ENCODE measurements at places on chromosomes 3 and 15.
A peak's percentile ranks its signal among the peaks of the same experiment; 100 is the strongest.

DNA sequence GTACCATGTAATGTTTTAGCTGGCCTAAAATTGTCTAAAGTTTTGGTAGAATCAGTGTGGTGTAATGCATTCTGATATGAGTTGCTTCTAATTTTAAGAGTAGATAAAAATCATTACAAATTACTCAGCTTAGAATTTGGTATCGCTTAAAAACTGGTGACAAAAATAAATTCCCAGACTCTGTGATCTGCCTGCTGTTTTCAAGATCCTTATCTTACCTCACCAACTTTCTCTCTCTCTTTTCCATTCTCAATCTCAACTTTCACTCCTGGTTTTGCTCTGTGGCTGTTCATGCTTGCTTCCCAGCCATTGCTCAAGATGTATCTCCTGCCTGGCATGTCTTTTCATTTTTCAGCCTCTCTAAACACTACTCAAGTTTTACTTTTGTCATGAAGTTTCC lies 45.7 kb downstream of the TCF12 start:
- no peak for DNase-seq

DNA sequence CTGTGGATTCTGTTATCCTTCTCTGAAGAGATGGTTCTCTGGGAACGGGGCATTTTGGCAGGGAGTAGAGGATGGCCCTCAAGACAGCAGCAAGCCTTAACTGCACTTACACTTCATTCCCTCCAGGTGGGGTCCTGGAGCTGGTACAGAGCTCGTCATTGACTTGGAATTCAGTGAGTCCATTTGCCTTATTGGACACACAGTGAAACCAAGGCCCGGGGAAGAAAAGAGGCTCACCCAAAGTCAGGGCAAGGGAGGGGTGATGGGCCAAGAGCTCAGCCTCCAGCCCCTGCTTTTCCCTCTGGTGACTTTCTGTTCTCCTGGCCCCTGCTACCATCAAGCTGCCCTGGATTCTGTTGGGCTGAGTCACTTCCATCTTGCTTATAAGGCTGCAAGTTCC lies 125.6 kb downstream of the ETFA start:
- no peak for DNase-seq

- DNase-seq: no peak
Observed at GRCh38 chr15:92636401-92636907, 19.1 kb downstream of the FAM174B start.

DNA sequence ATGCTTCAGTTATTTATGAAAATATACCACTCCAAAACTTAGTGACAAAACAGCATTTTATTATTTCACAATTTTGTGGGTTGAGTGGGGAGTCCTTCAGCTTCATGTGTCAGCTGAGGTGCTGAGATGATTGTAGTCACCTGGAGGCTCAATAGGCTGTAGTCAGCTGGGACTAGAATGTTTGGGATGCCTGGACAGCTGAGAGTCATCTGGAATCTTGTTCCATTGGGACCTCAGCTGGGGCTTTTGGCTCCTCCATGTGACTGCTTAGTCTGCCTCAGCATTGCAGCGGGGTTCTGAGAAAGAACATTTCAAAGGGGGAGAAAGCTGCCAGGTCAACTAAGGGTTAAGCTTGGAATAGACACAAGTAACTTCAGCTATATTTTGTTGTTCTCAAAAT lies 13.4 kb downstream of the STT3B start:
- DNase-seq: no peak

- no peak for DNase-seq
Observed at GRCh38 chr15:63056829-63057228, 14.3 kb downstream of the TPM1 start.

DNA sequence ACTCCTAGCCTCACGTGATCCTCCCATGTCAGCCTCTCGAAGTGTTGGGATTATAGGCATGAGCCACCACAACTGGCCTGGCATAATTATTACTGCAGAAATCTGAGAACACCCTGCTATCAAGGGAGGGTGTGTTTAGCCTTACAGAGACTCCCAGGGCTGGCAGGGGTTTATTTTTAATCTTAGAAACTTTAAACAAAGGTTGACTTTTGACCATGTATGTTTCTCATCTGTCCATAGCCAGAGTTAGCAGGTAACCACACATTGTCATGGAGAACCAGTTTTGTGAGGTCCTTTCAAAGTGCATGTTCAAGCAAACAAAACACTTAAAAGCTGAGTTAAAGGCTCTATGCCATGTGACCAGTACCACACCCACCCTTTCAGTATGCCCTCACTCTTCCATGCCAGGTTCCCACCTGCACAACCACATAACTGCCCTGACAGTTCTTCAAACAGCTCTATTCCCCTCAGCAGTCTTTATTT lies 11.1 kb downstream of the SIAH2 start:
- DNase-seq: no peak

GRCh38 chr3:149204390-149204991 lies 17.1 kb downstream of the CP start:
- no peak for DNase-seq

DNA sequence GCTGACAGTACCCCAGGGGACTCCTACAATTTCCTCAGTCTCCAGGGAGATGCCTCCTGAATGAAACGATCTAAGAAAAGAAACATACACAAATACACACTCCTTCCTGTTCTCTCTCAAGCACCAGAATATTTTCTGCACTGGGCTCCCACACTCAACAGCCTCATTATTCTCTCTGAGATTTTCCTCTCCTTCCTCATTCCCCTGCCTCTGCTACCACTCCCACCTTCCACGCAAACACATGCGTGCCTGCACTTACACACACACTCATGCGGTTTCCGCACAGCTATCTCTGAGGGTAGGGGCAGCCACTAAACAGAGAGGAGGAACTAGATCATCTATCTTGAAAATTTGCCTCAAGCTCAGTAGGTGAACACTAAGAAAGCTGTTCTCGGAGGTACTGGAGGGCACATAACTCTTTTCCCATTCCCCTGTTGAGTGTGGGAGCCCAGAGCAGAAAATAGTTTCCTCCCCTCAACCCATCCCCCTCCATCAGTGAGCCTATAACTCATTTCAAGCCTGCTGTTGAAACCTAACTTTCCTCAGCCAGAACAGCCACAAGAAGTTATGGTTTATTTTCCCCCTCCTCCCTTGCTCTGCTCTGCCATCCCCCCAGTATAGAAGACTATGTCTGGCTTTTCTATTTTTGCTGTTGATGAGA lies 30.5 kb upstream of the TIPARP start:
- DNase-seq: peak; percentile 12

- no peak for DNase-seq
Observed at GRCh38 chr3:120908795-120909601, 993 bp downstream of the STXBP5L start.

- no peak for DNase-seq
Observed at GRCh38 chr3:184235381-184236032, 6.1 kb downstream of the VWA5B2 start.

DNA sequence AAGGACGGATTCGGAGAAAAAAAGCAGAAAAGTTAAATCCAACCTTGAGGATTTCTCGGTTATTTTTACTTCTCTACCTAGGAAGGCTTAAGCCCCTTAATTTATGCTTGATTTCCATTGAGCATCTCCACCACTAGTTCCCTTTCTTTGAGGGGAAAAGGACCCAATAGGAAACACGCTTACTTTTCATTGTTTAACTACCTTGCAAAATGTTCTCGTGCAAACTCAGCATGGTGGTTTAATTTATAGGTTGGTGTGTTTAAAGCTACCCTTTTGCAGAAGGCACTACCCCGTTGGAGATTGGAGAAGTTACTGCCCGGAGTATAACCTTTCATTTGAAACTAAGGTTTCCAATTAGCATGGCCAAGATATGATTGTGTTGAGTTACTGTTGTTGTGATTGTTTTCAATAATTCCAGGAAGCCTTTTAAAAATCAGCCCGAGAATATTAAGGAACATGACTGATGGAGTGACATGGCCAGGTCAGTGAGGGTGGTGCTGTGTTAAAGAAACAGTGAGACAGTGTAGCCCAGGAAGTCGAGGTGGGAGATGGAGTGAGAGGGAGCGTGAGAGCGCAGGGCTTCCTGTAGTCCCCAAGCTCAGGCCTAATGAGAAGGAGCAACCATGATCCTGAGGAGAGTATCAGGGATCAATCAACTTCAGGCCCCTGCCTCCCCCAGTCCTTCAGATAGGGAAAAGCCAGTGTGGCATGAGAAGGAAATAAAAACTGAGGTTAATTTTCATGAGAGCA lies 76.6 kb downstream of the AQP9 start:
- no peak for DNase-seq

- no peak for DNase-seq
Observed at GRCh38 chr3:172104471-172105072, 65.2 kb downstream of the FNDC3B start.

- DNase-seq: no peak
Observed at GRCh38 chr3:11548721-11549131, 95.0 kb downstream of the VGLL4 start.

- DNase-seq: no peak
Observed at GRCh38 chr3:57464801-57465200, 79.3 kb downstream of the DNAH12 start.

GRCh38 chr3:122403489-122403888 lies 12.4 kb downstream of the WDR5B start:
- no peak for DNase-seq

GRCh38 chr3:29601861-29602585 lies 321.2 kb downstream of the RBMS3 start:
- DNase-seq: no peak

GRCh38 chr3:69752241-69752640 lies 13.0 kb downstream of the MITF start:
- DNase-seq: no peak

DNA sequence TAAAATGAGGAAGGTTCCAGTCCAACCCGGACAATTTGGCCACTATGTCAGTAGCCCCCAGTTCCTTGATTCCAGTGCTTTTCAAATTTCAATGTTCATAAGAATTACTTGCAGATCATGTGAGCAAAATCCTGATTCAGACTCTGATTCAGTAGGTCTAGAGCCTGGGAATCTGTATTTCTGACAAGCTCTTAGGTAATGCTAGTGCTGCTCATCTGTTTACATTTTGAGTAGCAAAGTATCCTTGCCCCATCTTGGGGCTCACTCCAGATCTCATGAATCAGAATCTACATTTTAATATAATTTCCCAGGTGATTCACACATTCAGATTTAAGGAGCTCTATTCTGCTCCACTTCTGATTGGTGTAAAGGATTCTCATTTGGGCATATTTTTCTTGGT lies 142.0 kb downstream of the NAALADL2 start:
- no peak for DNase-seq

DNA sequence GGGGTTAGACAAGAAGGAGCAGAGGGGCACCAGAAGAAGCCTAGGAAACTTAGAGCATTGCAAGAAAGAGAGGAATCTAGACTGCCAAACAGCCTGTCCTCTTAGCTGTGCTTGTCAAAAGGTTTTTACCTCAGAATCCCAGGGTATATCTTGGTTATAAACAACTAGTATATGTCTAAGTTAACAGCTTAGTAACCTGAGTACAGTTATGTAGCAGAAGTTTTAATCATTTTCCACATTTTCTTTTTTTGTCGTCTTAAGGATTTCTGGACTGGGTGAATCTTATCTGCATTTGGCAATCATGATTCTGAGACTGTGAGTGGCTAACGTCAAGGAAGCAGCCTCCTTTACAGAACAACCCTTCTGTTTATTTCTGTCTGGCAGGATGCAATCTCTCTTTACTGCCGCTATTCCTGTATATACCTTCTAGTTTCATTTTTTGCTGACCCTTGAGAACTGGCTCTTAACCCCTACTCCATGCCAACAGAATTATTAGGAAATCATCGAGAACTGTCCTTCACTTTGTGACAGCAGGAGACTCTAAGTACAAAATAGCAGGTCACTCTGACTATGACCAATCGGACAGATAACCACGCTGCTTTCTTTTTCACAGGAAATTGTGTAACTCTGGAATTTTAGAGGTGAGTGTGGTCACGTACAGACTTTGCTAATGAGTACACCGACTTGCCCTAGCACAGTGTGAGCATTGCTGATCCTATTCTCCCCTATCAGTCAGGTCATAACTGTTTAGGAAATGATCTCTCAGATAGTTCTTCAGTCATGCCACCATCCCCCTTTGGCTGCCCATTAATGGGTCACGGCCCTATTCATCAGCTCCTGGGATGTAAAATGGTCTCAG lies 3.3 kb upstream of the CP start:
- peak; percentile 24 for DNase-seq

DNA sequence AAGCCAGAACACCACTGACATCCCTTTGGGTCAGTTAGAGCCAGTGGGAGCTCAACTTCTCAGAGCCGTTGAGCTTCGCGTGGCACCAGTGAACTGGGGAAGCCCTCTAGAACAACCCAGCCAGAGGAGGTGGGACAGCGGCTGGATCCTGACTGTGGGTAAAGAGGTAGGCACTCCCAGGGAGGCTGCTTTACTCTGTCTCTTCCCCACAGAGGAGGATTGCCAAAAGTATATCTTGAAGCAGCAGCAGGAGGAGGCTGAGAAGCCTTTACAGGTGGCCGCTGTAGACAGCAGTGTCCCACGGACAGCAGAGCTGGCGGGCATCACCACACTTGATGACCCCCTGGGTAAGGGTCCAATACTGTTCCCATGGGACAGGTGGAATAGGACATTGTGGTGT lies 1.2 kb downstream of the MYD88 start:
- no peak for DNase-seq

DNA sequence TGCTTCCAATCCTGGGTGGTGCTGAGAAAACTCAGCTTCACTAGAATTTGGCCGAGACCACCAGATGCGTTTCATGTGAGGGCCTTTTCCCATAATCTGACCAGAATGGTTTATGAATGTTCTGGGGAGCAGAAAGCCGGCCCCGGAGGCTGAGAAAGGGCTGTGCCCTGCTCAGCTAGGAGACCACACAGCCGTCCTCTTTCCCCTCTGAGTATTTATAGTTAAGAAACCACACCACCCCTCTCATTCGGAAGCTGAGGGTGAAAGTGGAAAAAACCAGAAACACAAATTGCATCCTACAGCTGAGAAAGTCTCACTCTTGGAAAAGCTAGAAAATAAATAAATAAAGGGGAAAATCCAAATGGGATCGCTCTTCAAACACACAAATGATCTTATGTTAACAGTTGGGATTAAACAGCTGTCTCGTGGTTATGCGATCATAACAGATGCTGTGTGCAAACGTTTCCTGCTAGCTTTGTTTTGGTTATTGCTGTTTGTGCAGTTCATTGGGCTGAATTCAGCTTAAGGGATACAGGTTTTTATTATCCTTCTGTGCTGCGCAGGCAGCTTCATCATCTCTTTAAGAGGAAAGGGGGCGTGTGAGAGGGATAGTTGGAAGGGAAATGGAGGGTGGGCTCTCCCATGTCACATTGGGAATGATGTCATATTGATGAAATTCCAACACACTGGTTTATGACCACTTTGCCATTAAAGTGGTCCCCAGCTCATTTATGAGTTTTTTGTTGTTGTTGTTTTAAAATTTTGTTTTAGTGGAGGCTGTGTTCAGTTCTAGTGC lies 1026.2 kb upstream of the NR2F2 start:
- DNase-seq: no peak

DNA sequence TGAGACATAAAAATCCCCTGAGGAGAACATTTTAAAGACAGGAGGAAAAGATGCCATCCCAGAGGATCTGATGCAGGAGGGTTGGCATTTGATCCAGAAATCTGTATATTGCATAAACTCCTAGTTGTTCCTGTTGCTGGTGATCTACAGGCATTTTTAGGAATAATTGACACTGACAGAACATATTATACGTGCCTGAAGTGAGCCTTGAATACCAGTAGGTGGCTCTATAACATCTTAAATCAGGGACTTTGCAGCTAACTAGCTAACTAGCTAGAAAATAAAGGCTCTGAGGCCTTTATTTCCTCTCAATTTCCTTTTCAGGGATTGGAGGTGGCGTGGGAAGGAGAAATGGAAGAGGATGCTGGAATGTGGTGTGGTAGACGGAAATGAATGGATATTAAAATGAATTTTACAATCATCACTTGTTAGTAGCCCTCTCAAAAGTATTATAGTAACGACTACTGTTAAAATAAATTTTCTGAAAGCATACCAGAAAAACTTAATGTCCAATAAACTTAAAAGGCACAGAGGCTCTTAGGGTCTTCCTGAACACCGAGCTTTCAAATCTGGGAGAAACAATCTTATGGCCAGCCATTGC lies 73.8 kb upstream of the ZBED2 start:
- no peak for DNase-seq

Measured in GM12892 (cell line).